Coronary artery (tissue), 2 donors: ENCODE measurements at places on chromosomes 7 and 10.

DNA sequence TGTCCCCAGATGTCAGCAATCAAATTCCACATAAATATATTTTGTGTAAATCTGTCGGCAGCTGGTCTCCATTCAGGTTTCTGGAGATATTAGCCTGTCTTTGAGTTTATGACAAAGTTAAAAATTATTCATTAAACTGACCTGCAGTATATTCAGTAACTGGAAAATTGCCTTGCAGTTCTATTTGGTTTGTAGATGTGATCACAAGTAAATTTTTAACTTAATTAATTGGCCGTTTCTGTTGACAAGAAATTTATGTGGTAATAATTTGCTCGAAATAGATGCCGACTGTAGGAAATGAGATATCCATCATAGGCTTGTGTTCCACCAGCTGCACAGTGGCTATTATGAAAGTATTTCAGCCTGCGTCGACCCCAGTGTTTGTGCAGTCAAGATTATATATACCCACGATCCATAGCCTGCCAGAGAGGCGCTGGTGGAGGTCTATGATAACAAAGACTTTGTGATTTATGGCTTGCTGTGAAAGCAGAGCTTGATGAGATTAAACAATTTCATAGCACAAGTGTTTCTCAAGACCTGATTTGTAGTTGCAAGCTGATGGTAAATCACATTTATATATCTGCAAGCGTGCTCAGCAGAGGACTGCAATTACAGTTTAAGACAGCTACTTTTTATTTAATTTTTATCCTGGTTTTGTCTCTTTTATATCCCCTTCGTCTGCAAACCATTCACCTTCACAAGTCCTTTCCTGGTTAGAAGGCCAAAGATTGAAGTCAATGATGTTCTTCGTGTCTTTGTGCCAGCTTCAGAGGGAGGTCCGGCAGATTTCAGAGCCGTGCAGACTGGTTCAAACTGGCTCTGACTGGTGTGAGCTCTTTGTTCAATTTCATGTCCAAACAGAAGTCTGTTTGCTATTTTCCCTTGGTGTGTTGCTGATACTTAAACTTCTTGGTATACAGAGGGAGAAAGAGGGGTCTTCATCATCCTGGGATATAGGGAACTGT is 850.9 kb downstream of the LRMDA start:
- DNase-seq = no peak

- DNase-seq = no peak
These were observed 10.7 kb downstream of the GDF2 start for GRCh38 chr10:47332946-47333345.

GRCh38 chr7:4169455-4169854 is 512.6 kb upstream of the FOXK1 start:
- DNase-seq = no peak

GRCh38 chr10:121862649-121863048 is 65.2 kb downstream of the ATE1 start:
- DNase-seq = no peak

DNA sequence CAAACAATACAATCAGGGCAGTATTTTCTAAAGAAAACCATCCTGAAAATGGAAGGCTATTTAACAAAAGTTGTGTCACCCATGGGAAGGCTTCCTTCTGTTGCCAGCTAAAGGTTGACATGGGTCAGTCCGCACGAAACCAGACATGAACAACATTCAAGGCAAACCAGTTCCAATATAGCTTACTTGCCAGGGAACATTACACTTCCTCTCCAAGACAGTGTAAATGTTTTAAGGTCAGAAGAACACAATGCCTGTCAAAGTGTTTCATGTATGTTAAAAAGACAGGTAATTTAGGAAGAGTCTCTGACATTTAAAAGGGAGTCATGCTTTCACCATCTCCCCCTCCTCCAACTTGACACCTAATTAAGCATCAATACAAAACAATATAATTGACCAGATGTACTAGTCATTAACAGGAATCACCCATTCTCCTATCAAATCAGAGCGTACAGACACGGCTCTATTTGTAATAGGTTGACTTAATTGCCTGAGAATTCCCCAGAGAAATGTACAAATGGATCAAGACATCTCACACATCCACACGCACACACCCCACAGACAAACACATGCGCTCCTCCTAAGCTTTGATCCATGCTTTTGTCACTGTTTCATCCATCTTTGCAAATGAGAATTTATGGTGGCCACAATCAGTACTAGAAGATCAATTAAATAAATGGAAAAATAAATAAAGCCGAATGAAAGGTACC is 69.5 kb downstream of the CACNA2D1 start:
- no peak for DNase-seq

DNA sequence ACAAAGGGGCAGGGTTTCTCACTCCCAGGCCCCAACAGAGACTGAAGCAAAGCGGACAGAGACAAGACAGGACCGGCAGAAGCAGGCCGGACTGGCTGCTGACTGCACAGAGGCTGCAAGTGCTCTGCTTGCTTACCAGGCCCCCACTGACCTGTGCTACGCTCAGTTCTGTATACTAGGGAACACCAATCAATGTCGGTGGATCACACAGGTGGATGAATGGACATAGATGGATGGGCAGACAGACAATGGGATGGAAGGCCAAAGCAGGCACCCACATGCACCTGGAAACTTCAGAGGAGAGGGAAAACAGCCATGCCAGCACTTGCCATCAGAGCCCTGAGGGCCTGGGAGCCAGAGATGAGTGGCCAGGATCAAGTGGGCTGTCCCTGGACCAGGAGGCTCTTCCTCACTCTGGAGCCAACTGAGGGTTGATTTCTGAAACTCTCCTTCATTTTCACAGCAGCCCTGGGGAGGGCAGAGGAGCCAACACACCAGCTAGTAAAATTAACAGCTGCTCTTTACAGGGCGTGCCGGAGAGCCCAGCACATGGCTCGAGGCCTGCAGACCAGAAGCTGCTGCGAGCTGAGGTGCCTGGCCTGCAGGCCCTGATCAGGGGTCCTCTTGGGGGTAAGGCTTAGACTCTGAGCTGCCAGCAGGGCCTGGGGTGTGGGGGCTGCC is 243.6 kb downstream of the KCNMA1 start:
- no peak for DNase-seq
